ENCODE measurements at places on chromosomes 13 and 19.

- no peak for DNase-seq
Observed at GRCh38 chr13:21638319-21639282, 32.3 kb upstream of the FGF9 start.

DNA sequence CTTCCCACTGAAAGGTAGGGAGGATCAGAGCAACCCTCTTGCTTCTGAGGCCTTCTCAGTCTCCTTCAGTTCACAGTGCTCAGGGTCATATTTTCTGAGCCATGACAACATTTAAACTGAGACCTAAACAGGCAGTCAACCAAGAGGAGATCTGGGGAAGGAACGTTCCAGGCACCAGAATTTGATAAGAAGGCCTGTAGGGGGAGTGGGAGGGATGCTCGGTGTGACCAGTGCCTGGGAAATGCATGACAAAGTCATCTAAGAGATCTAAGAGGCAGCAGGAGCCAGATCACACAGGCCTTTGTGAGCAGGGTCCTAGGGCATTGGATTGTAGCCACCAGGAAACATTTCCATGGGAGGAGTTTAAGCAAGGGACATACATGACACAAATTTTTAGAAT lies 71.6 kb downstream of the SHISA2 start:
- DNase-seq: no peak

- no peak for DNase-seq
Observed at GRCh38 chr13:44573071-44573470, 3.1 kb downstream of the TSC22D1 start.

DNA sequence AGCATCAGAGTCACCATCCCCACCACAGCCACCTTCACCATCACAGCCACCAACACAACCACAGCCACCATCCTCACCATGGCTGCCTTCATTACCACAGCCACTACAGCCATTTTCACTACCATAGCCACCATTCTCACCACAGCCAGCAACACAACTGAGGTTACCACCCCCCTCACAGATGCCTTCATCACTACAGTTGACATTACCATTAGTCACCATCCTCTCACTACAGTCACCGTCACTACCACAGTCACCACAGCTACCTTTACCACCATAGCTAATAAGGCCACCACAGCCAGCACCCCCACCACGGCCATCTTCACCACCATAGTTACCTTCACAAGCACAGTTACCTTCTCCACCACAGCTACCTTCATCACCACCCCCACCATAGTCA lies 269.6 kb downstream of the DNAJC15 start:
- peak; percentile 0 for DNase-seq

- no peak for DNase-seq
Observed at GRCh38 chr19:16003391-16003790, 54.6 kb downstream of the OR10H4 start.

- no peak for DNase-seq
Observed at GRCh38 chr13:58429917-58430316, 798.4 kb downstream of the PCDH17 start.

GRCh38 chr13:75804054-75804453 lies 167.9 kb downstream of the LMO7 start:
- no peak for DNase-seq

DNA sequence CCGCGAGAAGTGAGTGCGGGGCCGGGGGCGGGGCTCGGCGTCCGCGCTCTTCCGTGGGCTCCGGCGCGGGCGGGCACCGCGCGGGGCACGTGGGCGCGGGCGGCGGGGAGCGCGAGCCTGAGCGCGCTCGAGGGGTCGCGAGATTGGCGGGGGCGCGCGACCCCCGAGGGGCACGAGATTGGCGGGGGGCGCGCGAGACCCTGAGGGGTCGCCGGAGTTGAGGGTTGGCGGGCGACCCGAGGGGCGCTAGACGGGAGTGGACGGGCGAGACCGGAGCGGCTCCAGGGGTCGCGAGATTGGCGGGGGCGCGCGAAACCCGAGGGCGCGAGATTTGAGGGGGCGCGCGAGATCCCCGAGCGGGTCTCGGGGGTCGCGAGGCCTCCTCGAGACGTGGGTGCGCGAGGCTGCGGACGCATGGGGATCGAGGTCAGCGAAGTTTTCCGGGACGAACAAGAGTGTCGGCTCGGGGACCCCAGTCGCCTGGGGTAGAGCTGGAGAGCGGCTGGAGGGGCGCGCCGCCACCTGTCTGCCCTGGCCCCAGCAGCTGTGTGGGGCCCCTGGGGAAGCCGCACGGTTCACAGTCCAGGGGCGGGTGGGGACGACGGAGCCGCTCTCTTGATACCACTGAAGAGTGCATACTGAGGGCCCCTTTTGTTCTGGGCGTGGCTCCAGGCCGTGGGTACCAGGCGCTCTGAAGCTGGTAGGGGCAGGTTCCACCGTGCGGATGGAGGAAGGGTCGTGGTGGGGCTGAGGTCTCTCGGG lies 682 bp downstream of the SSBP4 start:
- no peak for DNase-seq

GRCh38 chr13:37615276-37615675 lies 16.7 kb upstream of the POSTN start:
- DNase-seq: no peak

DNA sequence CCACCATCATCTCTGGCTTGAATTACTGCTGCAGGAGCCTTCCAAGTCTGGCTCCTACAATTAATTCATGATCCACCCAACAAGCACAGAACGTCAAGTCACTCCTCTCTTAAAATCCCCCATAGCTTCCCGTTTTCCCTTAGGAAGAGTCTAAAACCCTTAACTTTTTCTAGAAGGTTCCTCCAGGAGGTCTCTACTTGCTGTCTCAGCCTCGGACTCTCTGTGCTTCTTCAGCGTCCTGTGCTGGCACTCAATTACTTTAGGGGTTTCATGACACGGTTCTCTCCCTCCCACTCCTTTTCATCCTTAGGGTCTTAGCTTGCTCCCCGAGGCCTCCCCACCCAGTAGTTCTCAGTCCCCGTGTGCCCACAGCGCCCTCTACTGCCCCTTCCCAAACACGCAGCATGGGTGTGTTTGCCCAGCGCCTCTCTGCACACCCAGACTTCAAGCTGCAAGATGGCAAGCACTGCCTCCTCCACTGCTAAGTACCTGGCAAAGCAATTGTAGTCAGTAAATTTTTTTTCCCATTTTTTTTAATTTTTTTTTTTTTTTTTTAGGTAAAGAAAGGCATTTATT lies 25.8 kb upstream of the MAP3K10 start:
- DNase-seq: peak; percentile 60
